ENCODE measurements at places on chromosomes 3 and 15.

DNA sequence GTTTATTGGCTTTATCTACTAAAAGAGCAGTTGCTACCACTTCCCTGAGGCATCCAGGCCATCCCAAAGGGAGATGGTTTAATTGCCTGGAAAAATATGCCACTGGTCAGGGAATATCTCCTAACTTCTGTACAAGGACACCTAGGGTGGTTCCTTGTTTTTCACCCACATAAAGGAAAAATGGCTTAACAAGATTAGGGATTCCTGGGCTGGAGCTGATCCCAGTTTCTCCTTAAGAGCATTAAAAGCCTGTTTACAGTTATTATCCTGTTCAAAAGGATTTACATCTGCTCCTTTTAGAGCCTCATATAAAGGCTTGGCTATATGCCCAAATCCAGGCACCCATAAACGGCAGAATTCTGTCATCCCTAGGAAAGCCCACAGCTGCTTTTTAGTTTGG is 70.2 kb upstream of the WNT7A start:
- no peak for DNase-seq

DNA sequence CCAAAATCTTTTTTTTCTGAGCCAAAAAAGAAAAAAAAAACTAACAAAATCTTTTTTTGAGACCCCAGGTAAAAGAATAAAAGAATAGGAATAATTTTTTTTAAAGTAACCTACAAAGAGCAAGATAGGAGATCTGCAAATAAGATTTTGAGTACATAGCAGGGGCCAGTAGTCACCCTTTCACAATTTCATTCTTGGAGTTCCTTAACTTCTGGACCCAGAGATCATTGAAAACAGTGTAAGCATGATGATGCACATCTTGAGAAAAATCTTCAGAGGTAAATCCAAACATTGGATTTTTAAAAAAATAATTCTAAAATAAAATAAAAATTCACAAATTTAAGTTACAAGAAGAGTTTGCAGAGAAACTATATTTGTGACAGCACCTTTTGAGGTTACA is 18.8 kb downstream of the TFRC start:
- DNase-seq, result no peak

GRCh38 chr3:113468539-113468938 is 27.2 kb upstream of the CFAP44 start:
- DNase-seq, result no peak

DNA sequence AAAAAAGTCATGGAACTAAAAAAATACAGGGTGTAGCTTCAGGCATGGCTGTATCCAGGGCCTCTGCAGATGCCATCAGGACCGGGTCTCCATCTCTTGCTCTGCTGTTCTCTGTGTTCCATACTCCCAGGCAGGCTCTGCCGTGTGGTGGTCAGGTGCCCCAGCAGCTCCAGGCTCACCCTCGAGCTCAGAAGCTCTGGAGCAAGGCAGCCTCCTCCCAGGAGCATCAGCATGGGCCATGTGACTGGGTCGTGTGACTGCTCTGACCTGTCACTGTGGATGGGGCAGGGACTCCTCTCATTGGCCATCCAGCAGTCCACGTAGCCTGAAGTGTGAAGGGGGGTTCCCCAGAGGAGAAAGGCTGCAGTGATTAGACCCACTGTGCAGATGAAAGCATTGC is 8.5 kb downstream of the FBLN2 start:
- no peak for DNase-seq

DNA sequence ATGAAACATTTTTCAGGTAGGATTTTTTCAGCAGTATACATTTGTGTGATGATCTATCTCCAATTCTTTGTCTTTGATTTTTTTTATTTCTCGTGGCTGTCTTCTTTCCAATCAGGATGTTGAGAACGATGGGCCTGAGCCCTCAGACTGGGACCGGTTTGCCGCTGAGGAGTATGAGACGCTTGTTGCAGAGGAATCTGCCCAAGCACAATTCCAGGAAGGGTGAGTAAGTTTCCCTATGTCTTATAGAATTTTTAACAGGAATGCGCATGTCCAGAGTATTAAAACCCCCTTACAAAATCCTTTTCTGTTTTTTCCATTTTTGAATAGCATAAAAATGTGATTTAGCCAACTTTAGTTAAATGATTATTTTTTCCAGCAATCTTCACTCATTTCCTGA is 90.0 kb downstream of the MSL2 start:
- DNase-seq, result no peak

DNA sequence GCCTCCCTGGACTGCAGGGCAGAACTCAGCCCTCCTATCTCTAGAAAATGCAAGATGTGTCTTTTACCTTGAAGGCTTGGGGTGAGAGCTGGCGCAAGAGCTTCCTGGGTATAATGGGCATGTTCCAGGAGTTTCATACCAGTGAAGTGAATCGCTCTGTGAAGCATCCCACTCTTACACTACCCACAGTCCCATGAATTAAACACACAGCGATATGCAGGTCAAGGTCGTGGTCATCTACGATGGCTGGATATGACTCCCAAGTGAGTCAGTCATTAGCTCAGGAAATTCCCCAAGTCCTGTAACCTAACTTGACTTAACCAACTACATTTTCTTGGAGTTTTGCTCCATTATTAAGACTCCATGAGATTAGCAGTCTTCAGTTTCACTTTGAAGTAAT is 439.7 kb downstream of the NTRK3 start:
- peak; percentile 100 for DNase-seq

DNA sequence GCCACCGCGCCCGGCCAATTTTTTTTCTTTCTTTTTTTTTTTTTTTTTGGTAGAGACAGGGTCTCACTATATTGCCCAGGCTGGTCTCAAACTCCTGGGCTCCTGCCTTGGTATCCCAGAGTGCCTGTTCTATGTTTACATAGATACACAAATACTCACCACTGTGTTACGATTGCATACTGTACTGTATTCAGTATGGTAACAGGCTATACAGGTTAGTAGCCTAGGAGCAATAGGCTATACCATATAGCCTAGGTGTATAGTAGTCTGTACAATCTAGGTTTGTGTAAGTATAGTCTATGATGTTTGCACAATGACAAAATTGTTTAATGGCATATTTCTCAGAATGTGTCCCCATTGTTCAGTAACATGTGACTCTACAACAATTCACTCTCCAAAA is 26.6 kb downstream of the CSTA start:
- DNase-seq, result no peak

DNA sequence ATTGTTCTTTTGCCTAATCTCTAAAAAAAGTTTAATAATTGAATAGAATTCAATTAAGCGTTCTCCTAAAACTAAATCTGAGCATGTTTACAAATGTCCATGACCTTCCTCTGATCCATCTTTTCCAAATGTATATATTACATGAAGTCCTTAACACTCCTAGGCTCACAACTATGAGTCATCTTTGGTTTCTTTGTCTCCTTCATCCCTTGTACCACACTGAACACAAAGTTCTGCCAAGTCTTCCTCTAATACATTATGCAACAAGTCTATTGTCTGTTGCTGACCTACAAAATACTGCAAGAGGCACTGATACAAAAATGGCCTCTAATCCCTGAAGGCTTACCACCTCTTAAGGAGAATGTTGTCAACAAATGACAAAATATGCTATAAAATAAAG is 550.2 kb downstream of the PYDC2 start:
- no peak for DNase-seq

DNA sequence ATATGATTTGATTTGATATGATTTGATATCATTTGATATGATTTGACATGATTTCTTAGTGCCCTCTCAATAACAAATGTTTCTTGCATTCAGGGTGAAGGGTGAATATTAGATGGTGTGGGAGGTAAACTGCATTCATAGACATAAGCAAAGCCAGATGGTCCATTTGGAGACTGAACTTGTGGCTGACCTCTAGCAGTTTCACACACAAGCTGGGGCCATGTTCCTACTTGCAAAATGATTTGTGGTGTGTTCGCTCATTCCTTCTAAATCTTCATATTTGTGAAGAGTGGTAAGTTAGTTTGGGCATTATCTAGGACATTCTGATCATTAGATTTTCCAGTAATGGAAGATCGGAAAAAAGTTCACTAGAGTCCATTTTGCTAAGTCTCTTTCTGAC is 40.5 kb upstream of the CCR4 start:
- no peak for DNase-seq

All from NCI-H226 (cell line).